ENCODE measurements at places on chromosomes 12 and 14.
A peak's percentile ranks its signal among the peaks of the same experiment; 100 is the strongest.

- no peak for DNase-seq
Measured at GRCh38 chr12:42611571-42612230, 22.2 kb upstream of the PRICKLE1 start.

GRCh38 chr14:100102156-100102785, 37.0 kb downstream of the EVL start:
- DNase-seq = no peak

DNA sequence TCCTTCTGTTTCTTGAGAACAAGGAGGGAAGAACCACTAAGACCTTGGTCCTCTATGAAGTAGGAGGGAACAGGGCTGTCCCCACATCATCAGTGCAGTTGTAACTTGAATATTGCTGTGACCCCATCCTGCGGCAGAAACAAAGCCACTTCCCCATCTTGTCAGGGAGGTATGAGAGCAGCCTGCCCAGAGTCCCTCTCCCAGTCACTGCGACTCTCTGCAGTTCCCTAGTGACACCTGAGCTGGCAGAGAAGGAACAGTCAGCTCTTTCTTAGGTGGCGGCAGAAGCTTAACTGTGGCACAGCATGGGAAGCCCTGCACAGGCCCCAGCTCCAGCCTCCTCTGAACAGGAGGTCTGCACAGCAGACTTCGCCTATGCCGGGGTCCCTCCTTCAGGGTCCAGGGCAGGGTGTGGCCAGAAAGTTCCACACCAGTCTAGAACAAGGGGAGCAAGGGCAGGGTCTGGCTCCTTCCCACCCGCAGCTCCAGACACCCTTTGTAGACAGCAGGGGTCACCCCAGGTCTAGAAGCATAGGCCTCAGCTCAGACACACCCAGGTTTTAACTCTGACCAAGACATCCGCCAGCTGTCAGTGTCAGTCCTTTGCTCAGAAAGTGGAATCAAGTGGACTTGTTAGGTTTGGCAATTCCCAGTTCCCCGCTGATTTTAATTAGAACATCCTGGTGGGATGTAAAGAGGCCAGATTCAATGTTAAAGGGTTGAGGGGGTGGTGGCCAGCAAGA, 36.8 kb downstream of the DEGS2 start:
- no peak for DNase-seq

GRCh38 chr12:124247331-124247730, 47.6 kb upstream of the RFLNA start:
- no peak for DNase-seq

DNA sequence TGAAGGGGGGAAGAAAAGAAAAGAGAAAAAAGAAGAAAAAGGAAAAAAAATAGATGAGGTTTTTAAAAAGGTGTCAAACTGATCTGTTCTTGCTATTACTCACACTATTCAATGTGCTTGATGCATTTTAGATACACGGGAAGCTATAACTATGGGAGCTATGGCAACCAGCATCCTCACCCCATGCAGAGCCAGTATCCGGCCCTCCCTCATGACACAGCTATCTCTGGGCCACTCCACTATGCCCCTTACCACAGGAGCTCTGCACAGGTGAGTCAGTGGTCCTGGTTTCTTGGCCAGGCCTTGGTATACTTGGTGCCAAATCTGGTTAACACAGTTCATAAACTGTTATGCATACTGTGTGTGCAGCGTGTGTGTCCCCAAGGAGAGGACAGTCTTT, 24.0 kb upstream of the RIC8B start:
- DNase-seq = no peak

DNA sequence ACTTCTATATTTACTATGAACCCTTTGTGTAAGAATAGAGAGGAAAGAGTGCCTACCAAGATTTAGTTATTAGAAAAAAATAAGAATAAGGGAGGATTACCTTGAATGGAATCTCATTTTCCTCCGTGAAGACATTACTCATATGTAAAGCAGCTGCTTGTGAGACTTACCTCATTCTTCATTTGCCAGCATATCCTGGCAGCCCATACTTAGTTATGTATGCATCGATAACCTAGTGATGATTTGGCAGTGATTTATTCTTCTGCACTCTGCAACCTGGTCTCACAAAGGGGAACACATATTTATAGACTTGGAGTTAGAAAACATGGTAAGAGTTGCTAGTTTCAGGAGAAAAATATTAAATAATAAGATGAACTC, 56.8 kb downstream of the LRFN5 start:
- DNase-seq = peak; percentile 27

GRCh38 chr14:72126561-72126960, 194.3 kb downstream of the RGS6 start:
- DNase-seq = no peak

DNA sequence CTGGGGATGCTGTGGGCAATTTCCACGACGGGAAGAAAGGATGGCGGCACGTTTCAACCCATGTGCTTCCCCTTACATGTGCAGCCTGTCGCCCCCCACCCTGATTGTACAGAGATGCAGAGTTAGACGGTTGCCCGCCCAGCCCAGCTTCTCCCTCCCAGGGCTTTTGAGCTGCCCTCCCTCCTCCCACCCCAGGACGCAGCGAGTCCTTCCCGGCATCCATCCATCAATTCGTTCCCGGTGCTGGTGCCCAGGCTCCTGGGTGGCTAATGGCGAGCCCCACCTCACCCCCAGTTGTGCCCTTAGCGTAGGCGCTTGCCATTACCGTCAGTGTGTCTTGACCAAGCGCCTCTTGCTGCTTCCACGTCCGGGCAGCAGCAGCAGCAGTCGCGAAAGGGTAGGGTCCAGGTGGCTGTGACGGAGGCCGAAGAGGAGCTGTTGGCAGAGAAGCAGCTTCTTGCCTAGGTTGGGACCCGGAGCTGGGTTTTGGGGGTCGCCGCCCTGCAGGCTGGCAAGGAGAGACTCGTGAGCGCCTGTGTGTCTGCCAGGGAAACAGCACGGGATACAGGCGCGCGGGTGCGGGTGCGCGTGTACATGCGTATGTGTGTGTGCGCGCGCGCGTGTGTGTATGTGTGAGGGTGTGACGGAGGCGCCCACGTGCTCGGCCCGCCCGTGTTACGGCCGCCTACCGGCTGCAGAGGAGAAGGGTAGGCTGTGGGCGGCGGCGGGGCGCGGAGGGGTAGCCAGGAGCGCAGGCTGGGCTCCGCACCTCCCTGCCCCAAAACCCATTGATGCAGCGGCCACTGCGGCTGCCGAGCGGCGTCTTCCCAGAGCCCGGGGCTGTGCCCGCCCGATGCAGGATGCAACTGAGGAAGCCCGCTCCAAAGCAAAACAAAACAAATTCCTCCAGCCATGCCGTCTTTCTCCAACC, at the start of gene SLC6A15:
Gene SLC6A15, minus strand, starts transcription at position 602 of the 931 bp plus-strand sequence. CDS start 20,679 bp downstream, outside the sequence.
- peak; percentile 79 for DNase-seq

DNA sequence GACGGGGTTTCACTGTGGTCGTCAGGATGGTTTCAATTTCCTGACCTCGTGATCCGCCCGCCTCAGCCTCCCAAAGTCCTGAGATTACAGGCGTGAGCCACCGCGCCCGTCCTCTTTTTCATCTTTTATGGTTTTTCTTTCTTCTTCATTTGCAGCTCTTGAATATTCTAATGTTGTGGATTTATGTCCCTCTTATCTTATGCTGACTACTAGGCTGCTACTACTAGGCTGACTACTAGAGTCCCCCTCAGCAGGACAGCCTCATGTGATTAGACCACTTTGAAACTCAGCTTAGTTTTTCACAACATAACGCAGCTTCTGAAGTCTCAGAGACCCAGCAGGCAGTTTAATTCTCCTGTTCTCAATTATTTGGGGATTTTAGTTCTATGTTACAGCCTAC, 857 bp upstream of the CLEC4E start:
- DNase-seq = no peak

GRCh38 chr12:45934956-45935355, 55.4 kb downstream of the SCAF11 start:
- DNase-seq = no peak

DNA sequence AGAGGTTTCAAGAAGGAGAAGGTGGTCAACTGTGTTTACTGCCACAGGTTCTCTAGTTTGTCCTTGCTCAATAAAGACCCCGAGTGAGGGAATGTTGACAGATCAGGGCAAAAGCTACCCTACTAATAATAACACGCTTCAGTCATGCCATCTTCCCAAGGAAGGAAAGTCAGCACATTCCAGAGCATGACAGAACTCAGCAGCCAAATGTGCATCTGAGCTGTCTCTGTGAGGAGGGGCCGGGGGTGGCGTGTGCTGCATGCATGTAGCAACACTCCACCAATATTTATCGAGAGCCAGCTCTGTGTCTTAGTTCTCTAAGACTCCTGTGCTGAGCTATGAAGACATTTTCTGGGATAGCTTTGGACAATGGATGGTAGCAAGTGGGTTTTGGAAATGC, 260.4 kb downstream of the DPF3 start:
- DNase-seq = peak; percentile 77

DNA sequence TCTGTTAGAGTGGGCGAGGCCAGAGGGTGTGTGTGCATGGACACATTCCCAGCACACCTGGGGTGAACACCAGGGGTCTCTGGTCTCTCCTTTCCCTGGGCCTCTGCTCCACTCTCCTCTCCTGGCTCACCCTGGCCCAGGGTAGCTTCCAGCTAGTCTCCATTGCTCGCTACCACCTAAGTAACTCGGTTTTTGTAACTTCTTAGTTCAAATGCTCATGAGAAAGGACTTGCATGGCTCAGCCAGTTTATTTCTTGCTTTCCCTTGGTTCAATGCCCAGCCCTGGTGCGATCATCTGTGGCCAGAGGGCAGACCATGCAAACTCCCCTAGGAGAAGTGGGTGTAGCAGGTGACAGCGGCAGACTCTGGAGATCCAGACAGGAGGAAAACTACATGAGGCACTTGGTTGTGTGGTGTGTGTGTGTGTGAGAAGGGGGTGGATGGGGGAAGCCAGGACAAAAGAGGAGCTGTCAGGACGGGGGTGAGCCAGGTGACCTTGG, 8.9 kb upstream of the ACVR1B start:
- no peak for DNase-seq

DNA sequence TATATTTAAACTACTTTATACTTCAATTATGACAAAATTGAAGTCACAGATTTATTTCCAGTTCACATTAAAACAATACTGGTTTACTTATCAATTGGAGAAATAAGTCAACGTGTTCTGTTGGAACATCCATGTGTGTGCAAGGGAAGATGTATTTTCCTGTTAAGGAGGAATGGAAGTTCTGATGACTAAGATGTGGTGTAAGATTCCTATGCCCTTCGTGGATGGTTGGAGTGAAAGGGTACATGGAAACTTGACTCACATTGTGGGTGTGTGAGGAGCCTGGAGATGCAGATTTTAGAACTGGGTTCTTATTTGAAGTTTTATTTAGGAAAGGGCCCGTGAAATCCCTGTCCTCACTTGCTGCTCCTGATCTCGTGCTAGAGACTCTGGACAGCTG, 95.3 kb downstream of the CATSPERB start:
- DNase-seq = no peak

- DNase-seq = peak; percentile 95
Measured at GRCh38 chr14:54676812-54677708, 110.1 kb downstream of the SAMD4A start.

DNA sequence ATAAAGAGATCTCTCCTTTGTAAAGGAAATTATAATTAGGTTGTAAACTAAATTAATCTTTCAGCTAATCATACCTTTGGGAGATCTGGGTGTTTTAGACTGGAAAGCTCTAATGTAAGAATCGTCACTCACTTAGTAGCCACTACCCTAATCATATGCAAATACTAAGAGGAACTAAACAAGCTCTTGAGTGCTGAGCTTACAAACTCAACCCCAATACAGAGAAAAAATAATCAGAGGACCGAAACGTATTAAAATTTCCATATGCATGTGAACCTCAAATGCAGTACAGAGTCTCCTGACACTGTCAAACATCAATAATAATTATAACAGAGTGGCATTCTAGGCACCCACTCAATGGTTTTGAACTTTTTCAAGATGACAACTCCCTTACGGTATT, 235.3 kb upstream of the FOXN3 start:
- no peak for DNase-seq

- DNase-seq = no peak
Measured at GRCh38 chr12:116244001-116244400, 33.5 kb downstream of the MED13L start.

- DNase-seq = peak; percentile 32
Measured at GRCh38 chr12:89949457-89950195, 241.0 kb upstream of the ATP2B1 start.

- no peak for DNase-seq
Measured at GRCh38 chr14:56809270-56810146, 771 bp downstream of the OTX2 start.

DNA sequence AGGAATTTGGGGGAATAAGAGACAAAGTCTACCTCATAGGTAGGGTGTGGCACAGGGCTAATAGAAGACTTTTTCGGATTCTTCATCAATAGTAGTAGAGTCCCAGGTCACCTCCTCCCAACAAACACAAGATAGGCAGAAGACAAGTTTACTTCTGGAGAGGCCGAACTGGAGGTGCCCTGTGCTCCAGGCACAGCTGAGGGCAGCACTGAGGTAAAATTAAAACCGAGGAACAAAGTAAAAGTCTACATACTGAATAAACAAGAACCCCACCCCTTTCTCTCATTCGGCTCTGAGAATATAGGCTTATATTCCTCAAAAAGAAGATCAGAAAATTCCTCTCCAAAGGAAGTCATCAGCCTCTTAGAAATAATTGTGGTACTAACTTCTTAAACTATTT, 161.5 kb downstream of the SEC23A start:
- DNase-seq = no peak

GRCh38 chr12:3775385-3776035, 22.6 kb upstream of the CRACR2A start:
- no peak for DNase-seq

GRCh38 chr14:61525293-61526011, 169.9 kb upstream of the HIF1A start:
- DNase-seq = no peak

DNA sequence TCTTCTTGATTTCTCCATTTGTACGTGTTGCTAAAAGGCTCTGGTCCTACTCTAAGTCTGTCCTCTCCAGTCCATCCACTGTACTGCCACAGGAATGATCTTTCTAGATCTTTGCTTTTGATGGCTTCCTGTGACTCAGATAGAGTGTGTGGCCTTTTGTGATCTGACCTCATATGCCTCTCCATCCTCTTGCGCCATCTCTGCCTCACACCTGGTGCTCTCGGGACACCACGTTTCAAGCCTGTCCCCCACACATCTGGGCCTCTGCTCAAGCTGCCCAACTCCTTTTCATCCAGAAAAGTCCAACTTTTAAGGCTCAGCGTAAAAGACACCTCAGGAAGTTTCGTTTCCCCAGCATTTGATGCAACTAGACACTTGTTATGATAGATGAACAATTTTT, 39.0 kb downstream of the DCAF4 start:
- DNase-seq = no peak

GRCh38 chr14:35931346-35931745, 105.2 kb downstream of the BRMS1L start:
- no peak for DNase-seq

GRCh38 chr14:30681752-30682355, 59.7 kb downstream of the SCFD1 start:
- DNase-seq = peak; percentile 2
